Fibroblast of skin of right biceps (primary cell): ENCODE measurements at places on chromosomes 2 and 18.

DNA sequence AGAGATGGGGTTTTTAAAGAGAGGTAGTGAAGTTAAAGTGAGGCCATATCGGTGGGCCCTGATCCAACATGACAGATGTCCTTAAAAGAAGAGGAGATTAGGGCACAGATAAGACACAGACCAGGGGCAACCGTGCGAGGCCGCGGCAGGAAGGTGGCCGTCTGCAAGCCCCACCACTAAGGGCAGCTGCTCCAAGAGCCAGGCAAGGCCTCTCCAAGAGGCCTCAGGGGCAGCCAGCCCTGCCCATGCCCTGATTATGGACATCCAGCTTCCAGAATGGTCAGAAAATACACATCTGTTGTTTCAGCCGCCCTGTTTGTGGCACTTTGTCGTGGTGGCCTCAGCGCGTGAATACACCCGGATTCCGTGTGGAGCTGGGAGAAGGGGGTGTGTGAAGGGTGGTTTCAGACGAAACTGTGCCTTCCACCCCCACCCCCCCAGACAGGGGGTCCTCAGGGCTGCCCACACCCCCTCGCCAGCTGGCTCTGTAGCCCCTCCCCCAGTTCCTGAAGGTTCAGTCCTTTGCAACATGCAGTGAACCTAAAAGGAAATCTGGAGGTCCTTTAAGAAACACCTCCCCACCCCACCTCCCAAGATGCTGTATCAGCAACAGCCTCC is 74.1 kb upstream of the SMAD7 start:
- no peak for DNase-seq

GRCh38 chr2:109447251-109447661 is 166.5 kb downstream of the SEPTIN10 start:
- DNase-seq, result peak; percentile 96

- no peak for DNase-seq
Observed at GRCh38 chr2:209663656-209664055, 108.0 kb upstream of the UNC80 start.

- DNase-seq, result no peak
Observed at GRCh38 chr18:43650426-43650825, 373.1 kb upstream of the SYT4 start.

DNA sequence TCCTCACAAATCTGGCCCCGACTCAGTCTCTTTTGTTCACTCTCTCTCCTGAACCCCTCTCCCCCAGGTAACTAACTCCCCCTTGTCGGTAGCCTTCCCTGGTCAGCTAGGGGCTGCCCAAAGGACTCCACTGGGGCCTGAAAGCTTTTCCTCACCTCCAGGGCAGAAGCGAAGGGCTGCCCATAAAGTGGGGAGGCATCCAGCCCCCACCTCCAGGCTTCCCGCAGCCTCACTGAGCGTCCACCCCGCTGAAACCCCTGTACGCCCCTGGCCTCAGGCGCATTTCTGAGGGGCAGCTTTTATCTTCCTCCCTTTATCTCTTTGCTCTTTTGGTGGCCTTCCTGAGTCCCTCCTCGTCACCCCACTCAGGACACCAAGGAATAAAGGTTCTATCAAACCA is 249.3 kb downstream of the CYP26B1 start:
- DNase-seq, result no peak
